ENCODE measurements at places on chromosomes 5 and 9.

DNA sequence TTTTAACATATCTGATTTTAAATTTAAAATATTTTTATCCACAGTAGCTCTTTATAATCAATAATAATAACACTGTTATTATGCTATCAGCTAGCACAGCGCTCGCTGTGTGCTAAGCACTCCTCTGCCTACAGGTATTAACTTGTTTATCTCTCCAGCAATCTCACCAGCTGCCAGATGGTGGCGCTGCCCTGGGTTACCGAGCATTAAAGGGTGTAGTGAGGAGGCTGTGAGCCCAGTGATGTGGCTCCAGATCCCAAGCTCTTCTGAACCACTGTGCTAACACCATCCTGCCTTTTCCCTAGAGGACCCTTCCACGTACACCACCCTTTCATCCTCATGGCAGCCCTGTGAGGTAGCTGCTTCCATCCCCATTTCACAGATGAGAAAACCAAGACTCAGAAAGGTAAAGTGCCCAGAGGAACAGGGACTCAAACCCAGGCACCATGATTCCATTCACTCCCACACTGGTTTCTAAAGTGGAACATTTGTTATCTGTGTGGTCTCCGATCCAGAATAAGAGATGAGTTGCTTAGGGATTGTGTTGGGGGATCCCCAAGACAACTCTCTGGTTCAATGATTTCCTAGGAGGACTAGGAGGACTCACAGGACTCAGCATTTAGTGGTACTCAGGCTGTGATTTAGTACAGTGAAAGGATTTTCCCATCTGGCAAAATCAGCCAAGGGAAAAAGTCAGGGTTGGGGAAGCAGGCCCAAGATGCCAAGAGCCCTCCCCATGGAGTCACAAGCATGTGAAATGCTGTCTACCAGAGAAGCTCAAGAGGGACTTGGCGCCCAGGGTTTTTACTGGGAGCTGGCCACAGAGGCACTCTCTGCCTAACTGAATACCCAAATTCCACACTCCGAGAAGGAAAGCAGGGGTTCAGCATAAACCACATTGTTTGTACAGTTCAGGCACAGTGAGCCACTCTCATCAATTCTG, 7.0 kb downstream of the IGFBPL1 start:
- DNase-seq = peak; percentile 31

GRCh38 chr9:7370381-7370780, 429.2 kb downstream of the DMAC1 start:
- DNase-seq = no peak

GRCh38 chr5:129477532-129477931, 17.4 kb downstream of the ADAMTS19 start:
- no peak for DNase-seq

DNA sequence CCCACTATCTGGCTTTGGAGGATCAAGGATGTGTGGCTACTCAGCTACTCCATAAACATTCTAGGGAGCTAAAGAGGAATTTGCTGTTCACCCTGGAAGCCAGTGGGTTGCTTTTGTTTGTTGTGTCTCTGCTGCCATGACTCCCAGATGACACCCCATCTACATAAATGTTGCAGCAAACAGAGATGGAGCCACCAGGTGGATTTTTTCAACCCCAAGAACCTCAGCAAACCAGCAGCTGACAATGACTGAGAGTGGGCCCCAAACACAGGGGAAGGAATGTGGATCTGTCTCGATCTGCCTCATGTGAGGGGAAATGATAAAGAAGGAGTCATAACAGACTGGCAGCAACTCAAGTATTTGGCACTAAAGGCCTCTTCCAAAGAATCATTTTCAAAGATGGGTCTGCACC, 132.7 kb upstream of the TNC start:
- DNase-seq = no peak

GRCh38 chr5:39341896-39342295, 22.4 kb downstream of the C9 start:
- no peak for DNase-seq

DNA sequence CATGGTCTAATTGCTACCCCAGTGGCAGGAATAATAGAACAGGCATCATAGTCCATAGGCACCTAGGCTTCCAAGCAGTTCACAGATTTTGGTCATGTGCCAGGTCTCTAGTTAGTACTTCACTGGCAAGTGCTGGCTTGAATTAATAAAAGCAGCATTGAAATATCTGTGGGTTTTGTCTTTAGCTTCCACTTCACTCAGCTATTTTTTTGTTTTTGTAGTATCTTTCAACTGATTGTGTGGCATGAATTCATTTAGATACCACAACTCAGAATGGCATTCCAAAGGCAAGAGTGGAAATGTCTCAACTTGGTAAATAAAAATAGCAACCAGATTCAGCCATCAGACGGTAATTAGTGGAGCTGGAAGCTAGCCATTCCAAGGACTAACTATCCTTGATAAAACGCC, 27.9 kb upstream of the ITGA2 start:
- DNase-seq = peak; percentile 14

DNA sequence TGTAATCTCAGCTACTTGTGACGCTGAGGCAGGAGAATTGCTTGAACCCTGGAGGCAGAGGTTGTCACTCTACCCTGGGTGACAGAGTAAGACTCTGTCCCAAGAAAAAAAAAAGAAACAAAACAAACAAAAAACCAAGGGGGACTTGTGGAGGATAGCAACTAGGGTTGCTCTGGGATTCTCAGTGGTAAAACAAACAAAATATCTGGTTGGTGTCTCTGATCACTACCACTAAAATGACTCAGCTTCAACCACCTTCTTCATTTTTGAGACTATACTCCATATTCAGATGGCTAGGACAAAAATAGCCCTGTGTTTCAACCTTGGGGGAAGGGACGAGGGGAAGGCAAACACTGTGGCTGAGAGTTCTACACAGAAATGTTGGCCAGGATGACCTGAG, 110.3 kb downstream of the ARRDC3 start:
- DNase-seq = no peak
